ENCODE measurements at places on chromosomes 6 and 20.

DNA sequence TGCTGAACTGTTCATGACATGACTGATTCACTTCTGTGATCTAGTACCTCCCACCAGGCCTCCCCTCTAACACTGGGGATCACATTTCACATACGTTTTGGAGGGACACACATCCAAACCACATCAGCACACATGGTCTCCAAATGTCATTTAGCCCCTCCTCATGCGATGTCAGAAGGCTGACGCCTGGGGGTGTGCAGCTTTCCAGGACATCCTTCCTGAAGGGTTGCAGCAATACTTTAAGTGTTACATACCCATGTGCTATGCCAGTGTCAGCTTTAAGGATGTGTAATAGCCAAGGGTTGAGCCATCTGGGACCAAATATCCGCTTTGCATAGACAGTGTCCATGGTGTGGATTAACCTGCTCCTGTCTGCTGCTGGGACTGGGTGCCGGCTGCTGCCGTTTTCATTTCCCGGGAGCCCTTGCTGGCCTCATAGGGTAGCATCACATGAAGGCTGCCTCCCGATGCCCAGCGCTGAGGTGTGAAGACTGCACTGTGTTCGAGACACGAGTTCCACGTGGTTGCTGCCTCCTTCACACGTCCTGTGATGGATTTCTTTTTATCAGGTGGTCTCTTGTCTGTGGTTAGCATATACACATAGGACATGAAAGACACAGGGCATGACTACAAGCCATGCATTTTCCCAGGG is 219.0 kb downstream of the THBS2 start:
- no peak for DNase-seq

GRCh38 chr20:23832775-23833513 is 6.4 kb upstream of the CST2 start:
- DNase-seq = no peak

GRCh38 chr6:110778333-110778732 is 36.9 kb downstream of the CDK19 start:
- DNase-seq = no peak

DNA sequence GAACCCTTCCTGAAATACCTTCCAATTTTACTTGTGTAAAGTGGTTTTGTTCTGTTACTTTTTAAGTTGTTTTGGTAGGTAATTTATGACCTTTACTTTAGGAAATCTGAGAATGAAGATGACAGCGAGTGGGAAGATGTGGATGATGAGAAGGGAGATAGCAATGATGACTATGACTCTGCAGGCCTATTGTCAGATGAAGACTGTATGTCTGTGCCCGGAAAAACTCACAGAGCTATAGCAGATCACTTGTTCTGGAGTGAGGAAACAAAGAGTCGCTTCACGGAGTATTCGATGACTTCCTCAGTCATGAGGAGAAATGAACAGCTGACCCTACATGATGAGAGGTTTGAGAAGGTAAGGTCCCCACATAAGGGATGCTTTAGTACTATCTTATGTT is 6.6 kb upstream of the ZC2HC1B start:
- DNase-seq = no peak

- DNase-seq = no peak
Measured at GRCh38 chr6:142258305-142258704, 43.5 kb upstream of the ADGRG6 start.

GRCh38 chr6:56243518-56244070 is 3.8 kb downstream of the COL21A1 start:
- no peak for DNase-seq

DNA sequence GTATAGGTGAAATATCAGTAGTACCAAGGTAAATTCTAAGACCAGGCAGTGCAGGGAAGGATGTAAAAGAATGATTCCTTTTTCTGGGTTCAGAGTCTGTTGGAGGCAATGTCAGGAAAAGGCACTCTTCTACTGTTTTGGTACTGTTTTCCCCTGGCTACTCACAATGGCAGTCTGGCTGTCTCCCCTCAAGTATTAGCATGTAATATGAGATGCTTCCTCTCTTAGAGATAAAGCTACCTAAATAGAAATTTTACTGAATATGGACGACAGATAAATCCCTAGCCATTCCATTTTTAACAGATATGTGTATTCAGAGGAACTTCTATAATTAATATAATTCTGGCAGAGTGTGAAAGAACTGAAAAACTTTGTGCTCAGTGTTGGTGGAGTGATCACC is 3.5 kb downstream of the RNF8 start:
- no peak for DNase-seq

DNA sequence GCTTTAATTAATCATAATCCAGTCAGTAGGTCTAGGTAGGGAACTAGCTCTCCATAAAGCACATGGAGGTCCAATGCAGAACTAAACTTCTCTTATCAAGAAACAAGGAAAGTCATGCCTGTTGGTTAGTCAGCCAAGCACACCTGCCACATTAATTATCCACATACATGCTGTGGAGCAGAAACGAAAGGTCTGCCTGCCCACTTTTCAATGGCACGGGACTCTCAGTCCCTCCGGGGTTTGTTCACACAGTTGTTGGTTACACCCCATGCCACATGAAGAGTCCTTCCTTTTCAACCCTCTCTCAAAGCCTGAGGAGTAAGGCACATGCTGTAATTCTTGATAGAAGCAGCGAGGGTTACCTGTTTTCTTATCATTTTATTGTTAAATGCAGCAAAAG is 1096.4 kb upstream of the MAP3K7 start:
- no peak for DNase-seq

DNA sequence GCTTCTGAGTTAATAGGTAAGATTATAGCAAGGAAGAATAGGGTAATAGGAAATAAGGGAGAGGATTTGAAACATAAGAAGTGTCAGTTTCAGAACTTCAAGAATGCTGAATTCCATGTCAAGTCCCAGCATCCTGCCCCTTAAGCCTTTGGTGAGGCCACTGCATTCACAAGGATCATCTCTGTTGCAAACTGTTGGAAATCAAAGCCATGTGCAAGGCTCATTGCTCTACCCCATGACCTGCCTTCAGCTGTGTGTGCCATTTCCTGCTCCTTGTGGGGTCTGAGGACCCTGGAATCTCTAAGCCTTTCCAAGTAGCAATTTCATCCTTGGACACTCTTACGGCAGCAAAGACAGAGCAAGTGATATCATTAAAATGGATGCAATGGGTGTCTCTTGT is 203.0 kb downstream of the CDC5L start:
- DNase-seq = no peak

- no peak for DNase-seq
Measured at GRCh38 chr6:115634887-115635286, 425.8 kb downstream of the FRK start.
